Left renal pelvis (tissue), 4 donors: ENCODE measurements at places on chromosomes 2 and 18.
A peak's percentile ranks its signal among the peaks of the same experiment; 100 is the strongest.

DNA sequence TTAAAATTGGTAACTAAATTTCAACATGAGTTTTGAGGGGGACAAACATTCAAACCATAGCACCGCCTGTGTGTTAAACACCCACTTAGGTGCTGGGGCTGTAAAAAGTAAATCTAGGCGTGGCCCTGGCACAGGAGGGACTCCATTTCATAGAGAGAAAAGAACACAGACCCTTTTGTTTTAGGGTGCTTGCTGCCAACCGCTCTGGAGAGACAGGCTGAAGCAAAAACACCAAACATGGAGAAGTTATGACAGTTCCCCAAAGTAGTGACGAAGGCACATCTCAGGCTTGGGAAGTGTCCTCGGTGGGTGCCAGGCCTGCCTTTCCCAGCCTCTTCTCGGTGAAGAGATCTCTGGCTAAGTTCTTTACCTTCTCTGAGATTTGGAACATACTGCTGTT, 5.1 kb downstream of the ACTG2 start:
- no peak for DNase-seq

DNA sequence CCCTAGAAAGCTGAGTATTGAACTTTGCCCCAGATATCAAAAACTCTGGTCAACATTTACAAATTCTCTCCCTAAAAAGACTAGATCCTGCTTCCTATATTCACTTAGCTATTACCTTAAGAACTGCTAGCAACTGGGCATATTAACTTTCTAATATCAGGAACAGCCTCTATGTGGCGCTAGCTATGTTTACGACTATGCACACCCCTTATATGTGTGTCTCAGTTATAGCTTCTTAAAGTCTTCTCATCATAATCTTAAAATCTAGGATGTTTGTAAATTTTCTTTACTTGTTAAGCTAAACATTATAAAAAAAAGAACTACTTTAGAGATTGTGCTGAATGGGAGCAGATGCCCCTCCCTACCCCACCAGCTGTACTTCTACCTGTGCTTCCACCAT, 1.7 kb upstream of the STAMBP start:
- DNase-seq = no peak

- DNase-seq = no peak
Observed at GRCh38 chr2:136019306-136019705, 33.9 kb upstream of the DARS1 start.

DNA sequence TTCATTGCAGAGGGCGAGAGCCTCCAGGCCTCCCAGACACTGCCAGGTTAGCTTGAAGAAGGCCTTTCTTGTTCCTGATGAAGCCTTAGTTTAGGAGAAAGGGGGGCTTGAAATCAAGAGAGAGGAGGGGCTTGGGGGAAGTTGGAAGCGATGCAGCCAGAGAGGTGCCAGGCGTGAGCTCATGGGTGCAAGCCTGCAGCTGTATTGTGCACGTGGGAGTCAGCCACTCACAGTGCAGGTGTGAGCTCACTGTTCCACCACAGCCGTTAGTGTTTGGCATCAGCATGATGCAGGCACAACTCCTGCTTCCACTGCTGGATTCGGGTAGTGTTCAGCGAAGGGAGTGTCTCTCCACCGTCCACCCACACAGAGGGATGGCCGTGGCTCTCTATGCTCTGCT, 68.4 kb upstream of the ALPP start:
- no peak for DNase-seq

GRCh38 chr2:173613386-173613785, 258.7 kb downstream of the CDCA7 start:
- no peak for DNase-seq

DNA sequence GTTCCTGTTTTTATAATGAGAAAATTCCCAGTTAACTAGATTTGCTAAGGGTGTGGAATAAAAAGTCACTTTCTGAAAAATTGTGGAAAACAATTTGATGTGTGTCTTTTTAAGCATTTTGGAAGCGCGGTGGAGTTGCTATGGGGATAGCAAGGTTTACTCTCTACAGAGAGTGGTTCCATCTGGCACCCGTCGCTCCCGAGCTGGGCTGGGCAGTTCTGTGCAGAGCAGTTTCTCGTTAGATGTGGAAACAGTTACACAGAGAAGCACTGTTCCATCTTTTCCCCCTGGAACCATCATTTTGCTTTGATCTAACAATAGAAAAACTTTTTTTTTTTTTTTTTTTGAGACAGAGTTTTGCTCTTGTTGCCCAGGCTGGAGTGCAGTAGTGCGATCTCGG, 17.4 kb downstream of the LDLRAD4 start:
- DNase-seq = no peak

DNA sequence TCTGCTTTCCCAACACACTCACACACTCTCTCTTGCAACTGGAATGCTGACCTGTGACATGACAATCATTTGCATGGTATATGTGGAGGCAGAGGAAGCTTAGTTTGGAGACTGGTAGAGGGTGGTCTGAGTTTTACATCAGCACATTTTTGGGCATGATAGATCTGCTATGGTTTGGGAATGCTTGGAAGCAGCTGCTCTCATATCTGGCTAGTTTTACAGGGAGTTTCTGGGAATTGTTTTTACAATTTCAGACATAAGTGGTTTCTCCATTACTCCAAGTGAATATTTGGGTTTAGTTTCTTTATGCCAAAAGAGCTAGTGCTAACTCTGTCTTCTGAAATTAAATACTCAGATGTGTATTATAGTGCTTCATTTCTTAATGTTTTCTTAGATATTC, 977.6 kb downstream of the SUCLG1 start:
- no peak for DNase-seq

- no peak for DNase-seq
Observed at GRCh38 chr2:12932192-12932591, 215.5 kb downstream of the TRIB2 start.

DNA sequence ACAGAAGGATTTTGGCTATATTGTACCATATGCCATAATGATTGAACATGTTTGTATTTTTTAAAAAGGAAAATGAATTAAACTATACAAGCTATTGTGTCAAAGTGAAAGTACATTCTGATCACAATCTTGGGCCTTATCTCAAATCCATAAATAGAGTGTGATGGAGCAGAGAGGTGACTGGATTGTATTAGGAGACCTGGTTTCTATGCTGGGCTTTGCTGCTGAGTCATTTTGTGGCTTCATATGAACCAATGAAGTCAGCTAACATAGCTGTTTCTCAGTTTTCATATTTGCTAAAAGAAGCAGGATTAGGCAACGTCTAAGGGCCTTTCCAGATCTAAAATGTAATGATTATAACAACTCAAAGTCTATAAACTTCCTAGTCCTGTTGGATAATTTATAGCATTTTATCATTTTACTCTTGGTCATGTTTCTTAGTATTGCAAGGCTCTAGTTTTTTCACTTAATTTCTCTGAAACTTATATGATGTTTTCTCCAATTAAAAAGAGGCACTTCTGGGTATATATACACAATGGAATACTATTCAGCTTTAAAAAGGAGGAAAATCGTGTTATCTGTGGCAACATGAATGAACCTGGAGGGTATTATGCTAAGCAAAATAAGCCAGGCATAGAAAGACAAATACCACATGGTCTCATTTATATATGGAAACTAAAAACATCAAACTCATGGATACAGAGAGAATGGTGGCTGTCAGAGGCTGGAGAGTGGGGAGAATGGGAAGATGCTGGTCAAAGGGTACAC, 112.3 kb downstream of the MEP1B start:
- DNase-seq = no peak

DNA sequence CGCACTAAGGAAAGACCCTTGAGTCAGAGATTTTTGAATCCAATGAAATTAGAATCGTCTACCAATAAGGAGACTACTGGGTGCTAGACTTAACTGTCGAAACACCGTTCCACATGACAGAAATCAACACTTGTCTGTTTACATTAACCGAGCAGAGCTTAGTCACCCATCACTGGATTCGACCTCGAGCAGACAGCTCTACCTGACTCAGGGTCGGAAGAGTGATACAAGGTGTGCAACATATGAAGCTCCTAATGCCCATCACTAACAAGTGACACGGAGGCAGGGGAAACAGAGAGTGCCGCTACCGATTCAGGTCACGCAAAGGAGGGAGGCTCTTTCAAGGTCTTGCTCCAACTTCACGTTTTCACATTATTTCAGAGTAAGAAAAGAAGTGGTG, 54.2 kb upstream of the FZD5 start:
- DNase-seq = no peak

DNA sequence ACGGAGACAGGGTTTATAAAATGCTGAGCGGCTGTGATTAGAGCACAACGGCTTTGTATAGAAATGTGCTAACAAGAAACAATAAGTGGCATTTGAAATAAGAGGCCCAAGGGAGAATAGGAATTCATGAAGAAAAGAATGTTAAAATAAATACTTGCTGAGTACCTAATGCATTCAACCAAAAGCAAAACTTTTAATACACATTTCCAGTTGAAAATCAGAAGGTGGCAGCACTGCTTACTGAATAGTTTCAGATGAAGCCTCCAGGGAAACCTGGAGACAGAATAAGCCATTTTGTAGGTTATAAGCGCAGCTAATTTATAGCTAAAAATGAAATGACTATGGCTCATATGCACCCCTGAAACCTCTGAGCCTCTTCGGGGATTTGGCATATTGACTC, 286.6 kb downstream of the DPP10 start:
- DNase-seq = peak; percentile 6

GRCh38 chr2:204586444-204587180, 41.3 kb downstream of the PARD3B start:
- DNase-seq = no peak

DNA sequence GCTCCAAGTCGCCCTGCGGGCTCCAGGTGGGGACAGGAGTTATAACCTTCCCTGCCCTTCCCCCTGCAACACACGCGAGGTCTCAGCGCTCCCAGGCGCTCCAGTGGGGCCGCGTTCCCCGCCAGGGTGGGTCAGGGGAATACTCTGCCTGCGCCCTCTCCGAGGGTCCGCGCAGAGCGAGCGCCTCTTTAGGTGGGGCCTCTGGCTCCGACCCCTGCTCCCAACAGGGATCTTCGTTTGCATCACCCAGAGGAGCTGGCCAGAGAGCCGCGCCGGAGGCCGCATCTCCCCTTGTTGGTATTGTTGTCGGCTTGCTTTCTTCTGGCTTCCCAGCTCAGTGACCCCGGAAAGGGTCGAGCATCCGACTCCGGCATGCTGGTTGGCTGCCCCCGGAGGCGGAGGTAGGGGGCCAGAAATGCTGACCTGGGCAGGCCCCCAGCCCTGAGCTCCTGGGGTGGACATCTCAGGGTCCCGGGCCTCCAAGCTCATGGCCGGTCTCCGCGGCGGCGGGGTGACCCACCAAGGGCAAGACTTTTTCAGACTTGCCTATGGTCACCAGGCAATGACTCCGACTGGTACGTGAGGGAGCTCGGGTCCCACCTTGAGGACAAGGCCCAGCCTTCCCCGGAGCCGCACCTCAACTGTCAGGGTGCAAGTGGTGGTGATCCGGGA, 11.2 kb upstream of the EN1 start:
- DNase-seq = no peak

GRCh38 chr2:141610564-141611175, 520.1 kb downstream of the LRP1B start:
- DNase-seq = no peak

DNA sequence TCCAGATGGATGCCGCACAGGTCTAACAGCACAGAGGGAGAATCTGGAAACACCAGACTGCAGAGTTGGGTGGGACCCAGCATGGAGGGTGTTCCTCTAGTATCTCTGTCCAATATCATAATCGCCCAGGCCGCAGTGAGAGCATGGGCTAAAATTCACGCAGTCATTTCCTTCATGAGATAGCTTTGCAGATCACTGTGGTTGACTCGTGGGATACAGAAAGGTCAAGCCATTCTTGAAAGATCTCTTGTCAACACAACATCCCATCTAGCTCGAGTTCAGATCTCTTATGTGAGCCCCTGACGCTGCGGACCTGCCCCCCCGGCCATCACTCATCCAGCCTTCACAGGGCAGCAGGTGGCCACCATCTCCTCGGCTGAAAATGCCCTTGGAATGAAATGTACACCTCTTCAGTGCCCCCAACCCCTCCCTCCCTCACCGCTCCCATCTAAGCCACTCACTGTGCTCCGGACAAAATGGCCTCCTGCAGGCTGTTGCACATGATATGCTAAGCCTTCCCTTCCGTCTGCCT, 45.9 kb downstream of the FOSL2 start:
- no peak for DNase-seq

DNA sequence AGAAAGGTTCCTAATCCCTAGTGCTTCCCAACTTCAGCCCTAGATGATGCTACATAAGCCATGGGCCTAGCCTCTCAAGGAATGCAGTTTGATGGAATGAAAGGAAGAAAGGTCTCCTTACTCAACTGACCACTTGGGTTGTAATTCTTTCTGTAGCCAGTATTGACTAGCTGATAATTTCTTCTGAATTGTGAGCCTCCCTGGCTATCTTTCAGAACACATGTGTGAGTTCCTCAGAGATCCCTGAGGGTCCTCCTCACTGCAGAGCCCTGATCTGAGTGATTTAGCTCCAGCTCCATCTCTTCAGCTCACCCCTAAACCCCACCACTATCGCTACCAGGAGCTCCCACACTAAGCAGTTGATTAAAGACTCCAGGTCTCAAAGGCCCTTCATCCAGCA, 31.5 kb downstream of the CFAP210 start:
- DNase-seq = no peak
